ENCODE measurements at places on chromosomes 16 and 17.

DNA sequence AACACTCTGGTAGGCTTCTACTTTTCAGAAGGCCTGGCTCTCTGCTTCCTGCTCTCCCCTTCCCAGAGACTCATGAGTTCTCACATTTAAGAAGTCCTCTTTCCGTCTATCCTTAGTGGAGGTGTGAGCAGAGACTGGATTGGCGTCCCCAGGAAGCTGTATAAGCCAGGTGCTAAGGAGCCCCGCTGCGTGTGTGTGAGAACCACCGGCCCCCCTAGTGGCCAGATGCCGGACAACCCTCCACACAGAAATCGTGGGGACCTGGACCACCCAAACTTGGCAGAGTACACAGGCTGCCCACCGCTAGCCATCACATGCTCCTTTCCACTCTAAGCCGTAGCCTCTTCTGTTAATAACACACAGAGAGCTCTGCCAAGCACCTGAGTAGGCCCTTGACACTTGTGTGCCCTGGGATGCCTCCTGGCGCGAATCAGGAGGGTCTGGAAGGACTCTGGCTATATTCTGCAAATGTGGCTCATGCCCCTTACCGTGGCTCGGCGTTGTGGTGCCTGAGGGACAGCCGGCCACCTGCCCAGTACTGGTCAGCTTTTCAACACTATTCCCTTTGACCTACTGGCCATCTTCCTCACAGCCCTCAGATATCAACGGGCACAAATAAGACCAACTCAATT lies 13.9 kb downstream of the CYB5D2 start:
- DNase-seq, result no peak

GRCh38 chr17:31537565-31538011 lies 146.1 kb downstream of the RAB11FIP4 start:
- DNase-seq, result peak; percentile 48

- no peak for DNase-seq
Measured at GRCh38 chr17:28113269-28113668, 70.8 kb downstream of the NLK start.

DNA sequence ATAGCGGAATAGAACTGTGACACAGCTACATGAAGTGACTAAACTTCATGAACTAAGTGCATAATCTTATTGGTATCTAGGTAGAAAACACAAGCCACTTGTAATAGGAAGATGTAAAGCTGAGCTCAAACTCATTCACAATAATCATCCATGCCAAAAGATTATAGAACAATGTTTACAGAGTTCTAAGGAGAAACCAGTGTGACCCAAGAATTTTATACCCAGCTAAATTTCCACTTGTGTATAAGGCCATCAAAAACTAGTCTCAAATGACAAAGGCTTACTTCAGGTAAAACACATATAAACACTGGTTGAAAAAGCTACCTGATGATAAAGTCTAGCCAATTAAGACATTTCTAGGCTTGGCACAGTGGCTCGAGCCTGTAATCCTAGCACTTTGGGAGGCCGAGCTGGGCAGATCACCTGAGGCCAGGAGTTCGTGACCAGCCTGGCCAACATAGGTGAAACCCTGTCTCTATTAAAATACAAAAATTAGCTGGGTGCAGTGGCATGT lies 16.9 kb upstream of the CPD start:
- DNase-seq, result no peak

DNA sequence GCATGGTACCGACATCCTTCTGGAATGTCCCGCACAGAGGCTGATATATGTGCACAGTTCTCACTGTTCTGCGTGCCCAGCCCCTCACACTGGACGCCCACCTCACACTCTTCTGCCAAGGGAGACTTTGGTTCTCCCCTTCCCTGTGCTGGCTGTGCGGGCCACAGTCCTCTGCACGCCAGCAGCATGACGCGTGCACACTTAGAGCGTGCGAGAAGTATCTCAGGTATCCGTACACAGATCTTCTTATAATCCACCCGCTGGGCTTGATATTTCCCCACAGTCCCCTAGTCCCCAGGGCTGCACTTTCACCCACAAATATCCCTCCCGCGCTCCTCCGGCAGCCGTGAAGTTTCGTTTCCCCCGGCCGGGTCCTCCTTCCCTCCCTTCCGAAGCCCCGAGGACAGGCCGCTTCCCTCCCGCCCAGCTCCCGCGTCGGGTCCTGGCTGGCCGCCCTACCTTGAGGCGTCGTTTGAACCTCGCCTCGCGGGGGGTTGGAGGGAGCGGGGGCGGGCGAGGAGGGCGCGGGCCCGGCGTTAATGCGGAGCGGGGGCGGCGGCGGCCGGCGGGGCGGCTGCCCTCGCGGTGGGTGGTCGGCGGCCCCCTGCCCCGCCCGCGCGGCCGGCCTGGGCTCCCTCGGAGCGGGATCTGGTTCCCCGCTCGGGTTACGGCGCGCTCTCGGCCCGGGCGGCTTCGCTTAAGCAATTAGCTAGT lies 5.0 kb upstream of the FOXF1 start:
- no peak for DNase-seq

DNA sequence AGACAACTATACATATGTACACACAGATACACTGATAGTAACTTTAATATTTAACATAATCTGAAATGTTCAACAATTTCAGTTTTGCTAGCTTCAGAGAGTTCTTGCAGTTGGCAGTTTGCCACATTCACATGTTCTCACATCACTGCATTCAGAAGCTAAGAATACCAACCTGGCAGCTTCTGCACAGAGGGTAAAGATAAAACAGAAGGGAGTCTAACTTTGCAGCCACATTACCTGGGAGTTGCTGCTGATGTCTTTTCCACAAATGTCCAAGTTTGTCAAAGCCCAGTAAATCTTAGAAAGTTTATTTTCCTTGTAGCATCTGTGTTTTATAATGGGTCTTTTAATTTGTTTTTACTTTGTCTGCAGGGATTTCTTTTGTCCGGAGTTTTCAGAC lies 332.0 kb downstream of the BCAS3 start:
- DNase-seq, result peak; percentile 5

GRCh38 chr17:8481089-8481488 lies 45.4 kb downstream of the NDEL1 start:
- no peak for DNase-seq

- DNase-seq, result no peak
Measured at GRCh38 chr17:4823373-4824089, 9.6 kb upstream of the MINK1 start.

- DNase-seq, result no peak
Measured at GRCh38 chr16:57341062-57341440, 17.5 kb upstream of the CCL22 start.

DNA sequence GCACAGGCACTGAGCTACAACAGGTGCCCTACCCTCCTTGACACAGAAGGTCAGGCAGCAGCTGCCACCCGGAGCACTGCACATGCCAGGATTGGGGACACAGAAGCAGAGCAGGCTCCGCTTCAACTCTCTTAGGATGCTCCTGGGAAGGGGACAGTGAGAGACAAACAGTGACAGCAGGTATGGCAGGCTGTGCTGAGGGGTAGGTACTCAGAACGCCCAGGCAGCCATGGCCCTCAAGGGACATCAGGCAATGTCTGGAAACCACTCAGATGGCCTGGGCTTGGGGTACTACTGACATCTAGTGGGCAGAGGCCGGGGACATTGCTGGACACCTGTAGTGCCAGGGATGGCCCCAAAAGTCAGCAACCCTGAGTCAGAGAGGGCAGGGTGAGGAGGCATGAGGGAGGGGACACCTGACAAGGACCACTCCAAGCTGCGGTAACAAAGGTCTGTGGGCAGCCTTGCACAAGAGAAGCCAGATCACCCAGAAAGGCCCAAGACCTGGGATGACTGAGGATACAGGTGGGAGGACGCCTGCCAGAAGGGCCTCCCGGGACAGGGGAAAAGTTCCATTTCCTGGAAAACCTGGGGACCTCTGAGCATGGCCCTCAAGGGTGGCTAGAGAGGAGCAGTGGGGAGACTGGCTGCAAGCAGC lies 21.2 kb downstream of the PEMT start:
- DNase-seq, result no peak

DNA sequence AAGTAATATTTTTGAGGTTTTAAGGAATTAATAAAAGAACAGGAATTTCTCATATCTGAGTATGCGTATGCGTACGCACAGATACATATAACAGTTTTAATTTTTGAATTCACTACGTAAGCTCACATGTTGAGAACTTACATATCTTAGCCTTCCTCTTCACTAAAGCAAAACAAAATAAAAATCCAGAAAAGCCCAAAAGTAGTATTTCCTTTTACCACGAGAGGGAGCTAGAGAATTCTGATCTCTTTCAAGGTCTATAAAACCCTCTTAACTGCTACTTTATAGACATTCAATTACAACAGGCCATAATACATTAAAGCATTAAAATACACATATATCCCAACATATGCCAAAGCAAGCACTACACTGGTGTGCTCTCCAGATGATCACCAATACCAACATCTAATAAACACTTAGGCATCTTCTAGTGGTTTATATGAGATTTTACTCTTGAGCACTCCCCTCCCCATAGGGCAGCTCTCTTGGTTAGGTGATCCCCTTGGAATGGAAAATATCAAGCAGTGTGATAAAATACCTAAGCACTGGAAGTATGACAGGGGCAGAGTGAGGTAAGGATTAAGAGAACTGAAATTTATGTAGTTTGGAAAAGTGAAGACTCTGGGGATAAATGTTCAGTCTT lies 94.0 kb downstream of the SKAP1 start:
- DNase-seq, result peak; percentile 26

GRCh38 chr17:72922219-72922618 lies 170.3 kb downstream of the SLC39A11 start:
- no peak for DNase-seq

GRCh38 chr16:69190598-69190997 lies 3.6 kb downstream of the SNTB2 start:
- DNase-seq, result no peak

- DNase-seq, result peak; percentile 57
Measured at GRCh38 chr17:45160447-45161287, 1.0 kb upstream of the HEXIM2 start.

DNA sequence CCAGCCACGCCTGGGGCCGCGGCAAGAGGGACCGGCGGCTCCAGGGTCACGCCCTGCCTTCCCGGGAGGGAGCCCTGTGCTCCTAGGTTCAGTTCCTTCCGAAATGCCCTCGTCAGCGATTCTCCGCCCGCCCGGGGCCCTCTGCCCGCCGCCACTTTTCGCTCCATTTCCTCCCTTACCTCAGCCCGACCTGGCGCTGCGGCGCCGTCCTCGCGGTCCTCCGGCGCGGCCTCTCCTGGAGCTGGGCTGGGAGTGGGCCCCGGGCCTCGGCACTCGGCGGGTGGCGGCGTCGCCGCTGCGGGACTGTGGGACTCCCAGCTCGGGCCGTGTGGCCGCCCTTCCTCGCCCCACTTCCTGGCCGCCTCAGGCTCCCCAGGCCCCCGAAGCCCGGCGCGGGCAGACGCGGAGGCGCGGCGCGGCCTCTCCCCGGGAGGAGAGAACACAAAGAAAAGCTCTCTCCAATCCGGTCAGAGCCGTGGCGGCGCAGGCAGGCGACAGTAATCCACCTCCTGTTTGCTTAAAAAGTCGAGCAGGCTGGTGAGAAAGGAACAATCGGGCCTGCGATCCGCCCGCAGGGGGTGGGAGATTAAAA lies 1.6 kb downstream of the BAHCC1 start:
- no peak for DNase-seq

DNA sequence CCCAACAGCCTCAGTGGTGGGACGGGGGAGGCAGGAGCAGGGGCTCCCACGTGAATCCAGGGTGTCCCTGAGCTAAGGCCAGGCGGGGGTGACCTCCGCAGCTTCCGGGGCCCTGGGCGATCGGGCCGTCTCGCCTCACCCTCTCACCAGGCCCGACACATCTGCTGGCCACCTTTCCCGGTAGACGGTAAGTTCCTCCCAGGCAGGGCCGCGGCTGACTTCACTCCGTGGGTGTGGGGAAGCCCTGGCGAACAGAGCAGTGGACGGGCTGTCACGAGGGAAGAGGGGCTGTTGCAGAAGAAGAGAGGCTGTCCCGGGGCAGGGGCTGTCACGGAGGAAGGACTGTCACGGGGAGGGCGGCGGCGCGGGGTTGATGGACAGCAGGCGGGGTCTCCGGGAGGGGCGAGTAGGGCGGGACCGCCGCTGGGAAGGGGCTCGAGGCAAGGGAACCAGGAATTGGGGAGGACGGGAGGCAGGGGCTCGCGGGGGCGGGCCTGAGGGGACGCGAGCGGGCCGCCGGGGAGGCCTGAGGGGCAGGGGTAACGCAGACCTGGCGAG lies 498 bp downstream of the PKMYT1 start:
- no peak for DNase-seq

- DNase-seq, result no peak
Measured at GRCh38 chr17:47857551-47858455, 6.8 kb upstream of the SP6 start.

- no peak for DNase-seq
Measured at GRCh38 chr16:11673091-11674000, 5.1 kb downstream of the SNN start.

DNA sequence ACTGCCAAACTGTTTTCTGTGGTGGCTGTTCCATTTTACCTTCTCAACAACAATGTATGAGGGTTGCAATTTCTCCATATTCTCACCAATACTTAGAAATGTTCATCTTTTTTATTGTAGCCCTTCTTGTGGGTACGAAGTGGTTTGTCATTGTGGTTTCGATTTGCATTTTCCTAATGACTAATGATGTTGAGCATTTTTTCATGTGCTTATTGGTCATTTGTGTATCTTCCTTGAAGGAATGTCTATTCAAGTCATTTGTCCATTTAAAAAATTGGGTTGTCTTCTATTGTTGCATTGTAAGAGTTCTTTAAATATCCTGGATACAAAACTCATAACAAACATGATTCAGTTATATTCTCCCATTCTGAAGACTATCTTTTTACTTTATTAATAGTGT lies 47.5 kb upstream of the CCL2 start:
- peak; percentile 72 for DNase-seq

DNA sequence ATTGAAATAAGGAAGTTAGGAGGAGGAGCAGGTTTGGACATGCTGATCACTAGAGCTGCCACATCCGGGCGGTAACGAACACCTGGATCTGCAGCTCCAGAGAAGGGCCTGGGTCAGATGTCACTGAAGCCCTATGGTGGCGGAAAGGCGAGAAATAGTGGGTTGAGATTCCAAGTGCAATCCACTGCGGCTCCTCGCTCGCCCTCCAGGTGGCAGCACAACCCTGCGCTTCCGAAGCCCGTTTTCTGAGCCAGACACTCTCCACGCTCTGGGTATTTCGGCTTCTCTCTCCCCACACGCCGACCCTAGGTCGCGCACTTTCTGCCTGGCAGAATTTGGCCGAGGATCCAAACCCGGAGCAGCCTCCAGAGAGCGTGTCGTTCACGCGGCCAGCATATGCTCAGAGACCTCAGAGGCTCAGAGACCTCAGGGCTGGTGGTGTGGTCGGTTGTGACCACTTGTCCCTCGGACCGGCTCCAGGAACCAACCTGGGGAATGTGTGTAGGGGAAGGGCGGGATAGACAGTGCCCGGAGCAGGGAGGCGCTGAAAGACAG lies 922 bp upstream of the SLC2A4 start:
- DNase-seq, result peak; percentile 35

- DNase-seq, result no peak
Measured at GRCh38 chr17:58517378-58517927, 3.0 kb upstream of the MTMR4 start.
